ENCODE measurements at places on chromosomes 3 and 15.
A peak's percentile ranks its signal among the peaks of the same experiment; 100 is the strongest.

- no peak for DNase-seq
Observed at GRCh38 chr15:93294896-93295295, 205.9 kb upstream of the RGMA start.

- DNase-seq: no peak
Observed at GRCh38 chr3:159447841-159448240, 540.8 kb upstream of the IL12A start.

GRCh38 chr3:25747033-25747432 lies 36.2 kb downstream of the NGLY1 start:
- DNase-seq: no peak

- DNase-seq: no peak
Observed at GRCh38 chr3:25783661-25784512, 644 bp upstream of the NGLY1 start.

- no peak for DNase-seq
Observed at GRCh38 chr3:72015463-72015862, 230.5 kb upstream of the PROK2 start.

DNA sequence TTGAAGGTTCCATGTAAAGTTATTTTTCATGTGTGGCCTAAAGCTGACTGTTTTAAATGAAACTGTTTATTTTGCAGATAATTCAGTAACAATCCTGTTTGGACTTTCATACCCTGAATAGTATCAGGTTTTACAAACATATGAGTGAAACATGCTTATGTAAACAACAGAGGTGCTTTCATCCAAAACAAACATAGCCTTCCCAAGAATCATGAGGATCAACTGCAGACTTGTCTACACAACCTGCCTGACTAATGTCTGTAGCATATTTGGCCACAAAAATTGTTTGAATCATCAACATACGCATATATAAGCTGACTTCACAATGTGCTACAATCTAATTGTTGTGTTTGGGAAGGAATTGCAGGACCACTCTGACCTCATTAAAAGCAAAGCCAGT lies 190.4 kb downstream of the DIPK2A start:
- DNase-seq: no peak

- DNase-seq: no peak
Observed at GRCh38 chr15:33068511-33068990, 126.0 kb downstream of the FMN1 start.

DNA sequence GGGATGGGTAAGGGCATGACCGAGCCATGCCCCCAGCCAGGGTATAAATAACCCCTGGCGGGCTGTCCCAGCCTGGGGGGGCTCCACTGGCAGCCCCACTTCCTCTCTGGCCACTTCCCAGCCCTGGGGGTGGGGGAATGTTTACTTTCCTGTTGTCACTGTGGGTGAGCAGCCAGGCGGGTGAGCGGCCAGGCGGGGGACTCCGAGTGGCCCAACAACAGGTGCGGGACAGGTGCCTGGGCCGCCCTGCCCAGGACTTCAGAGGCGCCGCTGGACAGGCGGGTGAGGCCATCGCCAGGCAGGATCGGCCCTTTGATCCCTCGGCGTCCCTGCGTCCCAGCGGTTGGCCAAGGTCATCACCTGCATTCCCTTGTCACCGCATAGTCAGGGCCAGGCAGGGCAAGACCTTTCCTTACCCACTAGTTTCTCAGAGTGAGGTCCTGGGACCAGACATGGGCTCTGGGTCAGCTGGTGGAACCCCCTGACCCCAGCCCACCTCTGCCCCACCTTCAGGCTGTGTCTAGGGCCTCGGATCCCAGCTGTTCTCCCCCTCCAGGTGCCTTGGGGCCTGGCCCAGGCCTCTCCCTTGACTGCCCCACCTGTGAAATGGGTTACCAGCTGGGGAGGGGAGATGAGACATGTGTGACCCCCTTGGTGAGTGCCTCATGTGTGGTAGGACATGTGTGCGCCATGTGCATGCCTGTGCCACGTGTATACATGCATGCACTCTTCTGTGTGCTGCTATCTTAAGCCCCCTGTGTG lies 16.6 kb downstream of the SEMA3F start:
- DNase-seq: no peak

DNA sequence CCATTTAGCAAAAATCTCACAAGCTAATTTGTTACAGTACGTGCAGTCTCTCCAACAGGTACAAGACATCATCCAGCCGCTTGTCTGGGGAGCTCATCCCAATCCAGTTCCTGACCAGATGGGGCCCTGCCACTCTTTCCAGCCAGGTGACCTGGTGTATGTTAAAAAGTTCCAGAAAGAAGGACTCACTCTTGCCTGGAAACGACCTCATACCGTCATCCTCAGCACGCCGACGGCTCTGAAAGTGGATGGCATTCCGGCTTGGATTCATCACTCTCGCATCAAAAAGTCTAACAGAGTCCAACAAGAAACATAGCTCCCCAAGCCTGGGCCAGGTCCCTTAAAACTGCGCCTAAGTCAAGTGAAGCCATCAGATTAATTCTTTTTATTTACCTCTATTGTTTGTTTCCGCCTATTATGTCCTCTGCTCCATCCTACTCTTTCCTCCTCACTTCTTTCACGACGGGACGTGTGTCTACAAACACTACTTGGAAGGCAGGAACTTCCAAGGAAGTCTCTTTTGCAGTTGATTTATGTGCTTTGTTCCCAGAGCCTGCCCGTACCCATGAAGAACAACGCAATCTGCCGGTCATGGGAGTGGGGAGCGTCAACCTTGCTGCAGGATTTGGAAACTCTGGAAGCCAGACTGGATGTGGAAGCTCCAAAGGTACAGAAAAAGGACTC lies 37.5 kb downstream of the ZBTB11 start:
- no peak for DNase-seq

DNA sequence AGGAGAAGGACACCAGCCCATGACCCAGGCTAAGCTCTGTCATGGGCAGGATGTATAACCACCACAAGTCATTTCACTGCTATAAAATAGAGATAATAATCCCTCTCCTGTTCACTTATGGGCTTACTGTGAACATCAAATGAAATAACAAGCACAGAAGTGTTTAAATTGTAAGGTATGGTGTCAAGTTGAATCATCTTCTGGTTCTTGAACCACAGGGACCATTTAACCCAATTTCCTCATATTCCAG lies 44.3 kb upstream of the TLE3 start:
- DNase-seq: no peak

DNA sequence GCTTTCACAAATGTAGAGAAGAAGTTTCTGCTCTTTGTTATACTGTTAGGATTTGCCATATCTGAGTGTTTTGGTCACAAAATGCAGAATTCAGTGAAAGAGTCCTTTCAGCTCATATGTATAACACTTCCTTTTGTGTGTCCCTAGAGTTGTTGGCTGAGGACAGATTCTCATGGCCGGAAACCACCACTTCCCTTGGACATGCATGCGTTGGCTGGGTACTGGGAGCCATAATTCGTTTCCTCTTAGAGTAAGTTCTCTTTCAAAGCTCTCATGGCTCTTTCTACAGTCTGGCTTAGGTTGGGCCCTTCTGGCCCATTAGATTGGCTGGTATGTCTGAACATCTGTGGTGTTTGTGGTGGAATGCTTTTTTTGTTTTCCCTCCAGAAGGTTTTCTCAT lies 298.5 kb downstream of the DIPK2A start:
- no peak for DNase-seq

DNA sequence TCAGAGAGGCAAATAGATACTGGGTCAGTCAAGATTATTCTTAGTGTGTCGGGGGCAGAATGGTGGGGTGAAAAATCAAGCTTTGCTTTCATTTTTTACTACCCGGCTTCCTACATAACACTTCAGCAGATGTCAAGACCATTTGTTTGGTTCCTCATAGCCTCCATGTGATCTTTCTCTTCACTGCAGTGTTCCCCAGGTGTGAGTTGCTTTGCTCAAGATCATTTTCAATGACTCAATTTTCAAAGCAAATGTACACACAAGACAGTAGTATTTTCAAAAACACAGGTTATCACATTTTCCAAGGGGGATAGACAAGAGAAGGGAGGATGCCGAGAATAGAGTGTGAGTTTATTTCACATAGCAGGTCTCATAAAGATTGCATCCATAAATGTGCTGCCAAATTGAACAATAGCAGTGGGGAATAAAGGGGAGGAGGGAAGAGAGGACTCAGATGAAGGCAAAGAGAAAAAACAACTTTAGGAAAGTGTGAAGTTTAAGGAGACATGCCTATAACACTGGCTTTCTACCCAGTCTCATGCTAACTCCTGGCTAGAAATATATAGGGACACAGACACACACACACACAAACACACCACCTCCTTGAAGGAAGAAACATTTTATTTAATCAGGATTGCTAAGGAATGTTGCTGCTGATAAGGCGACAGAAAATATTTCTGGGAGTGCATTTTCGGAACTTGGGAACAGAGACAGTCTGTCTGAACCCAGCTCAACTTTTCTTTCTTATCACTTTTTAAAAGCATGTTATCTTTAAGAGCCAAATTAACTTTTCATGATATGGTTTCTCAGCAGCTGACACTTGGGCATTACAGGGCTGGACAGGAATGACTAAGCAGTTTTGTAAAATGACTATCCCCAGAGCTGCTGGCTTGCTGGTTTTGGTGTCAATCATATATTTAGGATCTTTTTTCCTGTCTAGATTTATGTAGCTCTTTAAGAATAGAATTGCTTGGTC lies 402.4 kb downstream of the RBMS3 start:
- DNase-seq: no peak

DNA sequence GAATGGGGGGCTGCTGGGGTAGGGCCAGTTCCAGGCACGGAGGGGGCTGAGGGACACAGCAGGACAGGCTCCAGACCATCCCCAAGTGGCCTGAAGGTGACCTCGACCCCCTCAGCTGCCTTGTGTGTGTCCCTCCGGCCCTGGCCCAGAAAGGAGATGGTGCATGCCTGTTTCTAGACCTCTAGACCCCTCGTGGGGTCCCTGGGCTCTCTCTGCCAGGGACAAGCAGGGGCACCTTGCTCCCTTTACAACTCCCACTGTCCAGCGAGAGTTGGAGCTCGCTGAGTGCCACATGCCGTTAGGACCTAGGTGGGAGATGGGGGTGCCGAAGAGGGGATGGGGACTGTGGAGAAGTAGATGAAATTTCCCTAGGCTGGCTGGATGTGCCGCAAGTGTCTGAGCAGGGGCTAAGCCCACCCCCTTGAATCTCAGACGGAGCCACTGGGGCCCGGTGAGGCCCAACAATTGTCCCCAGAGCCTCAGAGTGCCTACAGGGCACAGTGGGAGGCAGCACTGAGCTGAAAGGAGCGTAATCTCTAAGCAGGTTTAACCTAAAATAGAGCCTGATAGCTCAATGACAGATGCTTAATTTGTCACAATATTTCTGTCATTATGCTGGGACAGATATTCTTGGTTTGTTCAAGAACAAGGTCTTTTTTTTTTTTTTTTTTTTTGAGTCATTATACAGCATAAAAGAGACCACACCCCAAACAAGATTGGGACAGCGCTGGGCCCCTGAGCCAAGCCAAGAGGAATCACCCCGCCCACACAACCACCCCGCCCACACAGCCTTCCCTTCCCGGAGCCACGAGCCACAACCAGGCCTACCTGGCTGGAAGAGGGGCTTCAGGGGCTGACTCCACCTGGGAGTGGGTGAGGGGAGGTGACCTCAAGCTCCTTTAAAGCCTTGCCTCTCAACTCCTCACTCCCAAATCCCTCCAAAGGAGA lies 23.6 kb upstream of the KLF13 start:
- DNase-seq: no peak

DNA sequence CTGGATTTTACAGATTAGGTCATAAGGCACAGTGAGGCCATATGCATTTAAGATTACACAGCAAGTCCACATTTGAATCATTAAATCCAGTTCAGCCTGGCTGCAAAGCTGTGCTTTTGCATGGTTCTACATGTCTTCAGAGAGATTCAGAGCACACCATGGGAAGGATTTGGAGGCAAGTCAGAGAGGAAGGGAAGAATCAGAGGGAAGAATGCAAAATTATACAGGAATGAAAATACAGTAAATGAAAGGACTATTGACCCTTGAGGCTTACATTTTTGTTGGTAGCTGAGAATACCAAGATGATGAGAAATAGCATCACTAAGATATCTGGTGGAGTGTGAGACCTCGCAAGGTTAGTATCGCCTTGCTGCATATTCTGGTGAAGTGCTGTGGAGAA lies 13.9 kb downstream of the FILIP1L start:
- DNase-seq: no peak

- no peak for DNase-seq
Observed at GRCh38 chr15:77475898-77476297, 55.2 kb downstream of the HMG20A start.

DNA sequence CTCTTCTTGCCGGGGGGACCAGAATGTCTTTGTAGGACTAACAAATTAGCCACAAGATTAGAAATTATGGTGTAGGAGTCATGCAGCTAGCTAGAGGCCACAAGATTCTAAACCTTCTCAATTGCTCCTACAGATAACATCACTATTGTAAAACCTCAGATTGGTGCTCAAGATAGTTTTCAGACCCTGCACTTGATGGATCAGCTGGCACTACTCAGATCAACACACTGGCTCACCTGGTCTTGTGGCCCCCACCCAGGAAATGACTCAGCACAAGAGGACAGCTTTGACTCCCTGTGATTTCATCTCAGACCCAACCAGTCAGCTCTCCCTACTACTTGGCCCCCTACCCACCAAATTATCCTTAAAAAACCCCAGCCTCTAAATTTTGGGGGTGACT lies 124.1 kb upstream of the RASGRP1 start:
- peak; percentile 61 for DNase-seq

GRCh38 chr15:34436956-34437442 lies 609 bp downstream of the GOLGA8A start:
- peak; percentile 60 for DNase-seq

GRCh38 chr15:61989667-61990066 lies 70.6 kb downstream of the VPS13C start:
- DNase-seq: no peak

- DNase-seq: no peak
Observed at GRCh38 chr3:114569186-114569585, 275.4 kb downstream of the TIGIT start.

DNA sequence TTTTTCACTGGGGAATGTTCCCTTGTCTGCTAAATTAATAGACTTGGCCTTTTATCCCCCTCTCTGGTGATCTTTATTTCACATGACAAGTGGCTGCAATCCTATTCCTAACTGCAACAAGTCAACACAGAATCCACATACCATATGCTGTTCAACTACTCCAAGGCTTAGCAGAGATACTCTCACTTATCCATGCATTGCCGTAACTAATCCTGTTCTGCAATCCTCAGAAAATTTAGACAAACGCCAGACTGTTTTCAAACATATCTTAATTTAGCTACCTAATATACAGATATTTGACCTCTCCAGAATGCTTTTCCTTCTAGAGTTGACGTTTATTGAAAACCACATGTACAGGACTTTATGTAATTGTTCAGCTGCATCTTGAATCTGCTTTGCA lies 37.9 kb downstream of the EID1 start:
- no peak for DNase-seq

- DNase-seq: no peak
Observed at GRCh38 chr15:74746389-74746788, 2.3 kb upstream of the CYP1A2 start.

GRCh38 chr15:70426096-70426821 lies 328.5 kb upstream of the TLE3 start:
- no peak for DNase-seq

- DNase-seq: no peak
Observed at GRCh38 chr15:76962337-76963013, 30.9 kb downstream of the RCN2 start.

Measured in activated naive CD8-positive, alpha-beta T cell treated with anti-CD3 and anti-CD28 coated beads, Interleukin-2, amount 50 U/mL, for 24 hours (primary cell).